ENCODE measurements at places on chromosomes 2 and 18. TPM values are rescaled to one million over a fixed set of nuclear protein-coding genes. Genes with fewer than 3 reads are reported as not detected.

- no peak for DNase-seq
Observed at GRCh38 chr2:226838722-226839121, 2.9 kb downstream of the RHBDD1 start.

DNA sequence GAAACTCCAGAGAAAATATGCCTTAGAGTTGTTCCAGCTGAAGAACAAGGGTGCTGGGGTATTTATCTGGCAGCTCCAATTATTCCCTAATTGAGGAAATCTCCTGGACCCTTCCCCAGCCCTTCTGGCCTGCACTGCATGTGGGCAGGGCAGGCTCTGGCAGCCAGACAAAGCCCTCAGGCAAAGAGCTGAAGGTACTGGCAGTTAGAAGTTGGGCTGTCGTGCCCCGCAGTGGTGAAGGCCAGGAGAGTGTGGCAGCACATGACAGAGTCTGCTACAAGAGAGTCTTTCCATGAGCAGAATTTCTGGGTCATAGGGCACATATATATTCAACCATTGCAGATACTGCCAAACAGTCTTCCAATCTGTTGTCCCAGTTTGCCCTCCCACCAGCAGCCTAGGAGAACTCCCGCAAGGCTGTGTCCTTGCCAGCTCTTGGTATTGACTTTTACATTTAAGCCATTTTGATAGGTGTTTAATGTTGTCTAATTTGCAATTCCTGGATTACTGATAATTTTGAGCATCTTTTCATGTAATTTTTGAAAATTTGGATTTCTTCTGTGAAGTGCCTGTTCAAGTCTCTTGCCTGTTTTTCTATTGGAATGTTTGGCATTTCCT is 26.6 kb downstream of the ONECUT2 start:
- DNase-seq: no peak

DNA sequence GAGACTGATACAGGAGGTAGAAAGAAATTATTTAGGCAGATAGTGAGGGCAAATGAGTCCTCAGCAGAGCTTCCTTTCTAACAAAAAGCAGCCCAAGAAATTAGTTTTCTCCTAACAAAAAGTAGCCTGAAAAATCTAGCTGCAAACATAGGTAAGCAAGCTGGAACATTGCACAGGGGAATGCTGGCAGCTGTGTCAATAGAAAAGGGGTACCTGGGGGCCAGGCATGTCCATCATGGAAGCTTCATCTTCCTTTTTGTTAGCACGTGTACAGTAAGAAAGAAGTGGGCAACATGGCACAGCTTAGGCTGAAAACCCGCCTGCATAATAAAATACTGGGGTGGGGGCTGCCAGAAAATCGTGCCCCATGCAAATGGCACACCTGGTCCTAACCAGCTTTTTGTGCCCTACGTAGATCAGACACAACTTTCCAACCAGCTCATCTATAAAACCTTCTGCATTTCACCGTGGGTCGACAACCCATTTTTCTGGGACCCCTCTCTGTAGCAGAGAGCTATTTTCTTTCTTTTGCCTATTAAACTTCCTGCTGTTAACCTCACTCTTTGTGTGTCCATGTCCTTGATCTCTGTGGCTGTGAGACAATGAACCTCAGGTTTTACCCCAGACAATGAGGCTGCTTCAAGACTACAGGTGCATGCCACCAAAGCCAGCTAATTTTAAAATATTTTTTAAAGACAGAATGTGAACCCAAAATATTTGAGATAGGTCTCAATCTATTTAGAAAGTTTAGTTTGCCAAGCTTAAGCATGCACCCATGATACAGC is 6.6 kb upstream of the MTHFD2 start:
- DNase-seq: no peak

The LIMS2 gene
- total RNA-seq: 4.2 TPM

- DNase-seq: no peak
Observed at GRCh38 chr2:162828545-162828944, 10.0 kb downstream of the KCNH7 start.

DNA sequence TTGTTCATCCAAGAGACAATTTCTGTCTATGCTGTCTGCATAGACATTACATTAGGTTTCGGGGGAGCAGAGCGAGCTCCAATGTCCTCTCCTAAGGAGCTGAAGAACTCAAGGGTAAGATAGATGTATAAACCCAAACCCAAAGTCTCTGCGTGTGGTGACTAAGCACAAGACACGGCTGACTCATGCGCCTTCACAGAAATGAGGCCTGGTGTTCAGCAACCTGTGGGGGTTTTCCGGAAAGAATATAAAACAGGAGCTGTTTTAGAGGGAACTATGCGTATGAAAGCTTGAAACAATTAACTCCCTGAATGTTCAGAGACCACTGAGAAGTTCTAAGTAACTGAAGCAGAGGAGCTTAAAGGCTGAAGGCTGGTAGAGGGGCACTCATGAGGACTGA is 154.7 kb downstream of the SOX11 start:
- DNase-seq: no peak

GRCh38 chr2:174636987-174637386 is 39.4 kb upstream of the WIPF1 start:
- no peak for DNase-seq

GRCh38 chr18:48825101-48825745 is 125.5 kb downstream of the SMAD7 start:
- DNase-seq: no peak

DNA sequence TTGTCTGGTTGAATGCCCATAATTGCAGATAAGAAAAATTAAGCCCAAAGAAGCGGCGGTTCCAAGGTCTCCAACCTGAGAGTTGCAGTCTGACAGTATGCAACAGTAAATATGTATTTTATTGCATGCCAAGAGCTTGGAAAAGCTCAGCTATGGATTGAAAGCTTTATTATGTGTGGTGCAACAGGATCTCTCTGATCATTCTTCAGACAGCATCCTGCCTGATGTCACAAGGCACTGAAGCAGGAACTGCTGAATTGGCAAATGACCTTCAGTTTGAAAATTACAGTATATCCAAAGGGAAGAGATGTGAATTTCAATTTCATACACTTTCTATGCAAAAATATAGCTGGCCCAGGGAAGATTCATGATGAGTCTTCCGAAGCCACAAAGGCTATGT is 42.5 kb downstream of the DOCK10 start:
- no peak for DNase-seq

- no peak for DNase-seq
Observed at GRCh38 chr2:38978296-38978903, 88.7 kb downstream of the ARHGEF33 start.

- no peak for DNase-seq
Observed at GRCh38 chr2:134869946-134870736, 31.7 kb downstream of the ACMSD start.

DNA sequence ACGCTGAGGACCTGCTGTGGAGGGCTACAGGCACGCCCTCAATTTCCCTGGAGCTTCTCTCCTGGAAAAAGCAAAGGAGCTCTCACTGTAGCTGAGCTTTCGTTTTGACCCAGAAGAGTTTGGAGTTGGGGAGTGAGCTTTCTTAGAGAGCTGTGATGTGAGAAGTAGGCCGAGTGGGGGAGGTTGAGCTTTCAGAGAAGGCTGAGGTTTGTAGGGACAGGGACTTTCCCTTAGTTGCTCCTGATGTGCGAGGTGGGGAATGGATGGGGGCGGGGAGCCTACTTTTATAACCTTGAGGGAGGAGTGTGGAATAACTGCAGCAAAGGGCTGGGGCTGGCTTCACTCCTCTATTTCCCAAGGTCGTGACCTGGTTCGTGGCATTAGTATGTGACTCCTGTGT is 47.1 kb downstream of the ZNF532 start:
- DNase-seq: no peak

- no peak for DNase-seq
Observed at GRCh38 chr2:118987886-118988285, 45.9 kb downstream of the MARCO start.

DNA sequence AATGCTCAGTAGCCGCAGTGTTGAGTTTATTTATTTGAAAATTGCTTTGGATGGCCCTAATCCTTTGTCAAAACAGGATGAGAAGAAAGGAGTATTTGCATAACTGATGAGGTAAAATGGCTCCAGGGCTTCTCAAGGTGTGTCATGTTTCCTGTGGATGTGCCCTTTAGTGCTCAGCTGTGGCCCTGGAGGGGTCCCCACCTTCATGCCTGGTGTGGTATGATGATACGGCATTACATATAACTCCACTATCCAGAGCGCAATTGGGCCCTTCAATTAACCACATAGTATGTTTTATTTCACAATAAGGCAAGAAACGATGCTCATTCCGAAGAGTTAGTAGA is 39.8 kb upstream of the TMEM178A start:
- DNase-seq: no peak

DNA sequence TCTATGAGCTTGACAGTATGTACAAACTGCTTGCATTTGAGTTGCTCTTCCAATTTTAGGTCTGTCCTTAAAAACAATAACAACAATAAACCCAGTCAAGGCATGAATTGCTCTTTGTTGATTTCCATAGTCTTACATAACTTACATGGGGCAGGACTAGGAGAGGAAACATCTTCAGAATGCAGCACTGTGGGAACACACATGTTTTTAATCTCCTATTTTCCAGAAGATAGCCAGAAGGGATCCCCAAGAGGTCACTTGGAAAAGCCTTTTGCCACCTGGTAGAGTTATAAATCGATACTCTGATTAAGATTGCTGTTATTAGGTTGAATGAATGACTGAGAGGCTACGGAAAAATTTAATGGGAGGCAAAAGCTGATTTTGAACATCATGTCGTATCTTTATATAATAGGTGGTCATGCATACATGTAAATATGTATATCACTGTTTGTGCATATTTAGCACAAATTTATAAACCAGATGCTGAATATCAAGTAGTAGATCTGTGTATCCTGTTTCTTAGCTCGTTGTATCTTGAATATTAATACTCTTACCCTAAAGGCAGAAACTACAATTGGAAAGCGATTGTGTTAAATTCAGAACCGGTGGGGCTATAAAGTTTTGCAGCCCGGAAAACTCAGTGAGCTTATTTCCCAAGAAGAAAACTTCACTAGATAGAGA is 479.4 kb upstream of the TCF4 start:
- no peak for DNase-seq

GRCh38 chr2:145488571-145488970 is 968.7 kb upstream of the ZEB2 start:
- DNase-seq: no peak

The PROM2 gene
- total RNA-seq: 0.85 TPM

- no peak for DNase-seq
Observed at GRCh38 chr2:37886745-37887144, 38.3 kb upstream of the RMDN2 start.

GRCh38 chr2:102657770-102658169 is 38.4 kb downstream of the SLC9A2 start:
- no peak for DNase-seq

DNA sequence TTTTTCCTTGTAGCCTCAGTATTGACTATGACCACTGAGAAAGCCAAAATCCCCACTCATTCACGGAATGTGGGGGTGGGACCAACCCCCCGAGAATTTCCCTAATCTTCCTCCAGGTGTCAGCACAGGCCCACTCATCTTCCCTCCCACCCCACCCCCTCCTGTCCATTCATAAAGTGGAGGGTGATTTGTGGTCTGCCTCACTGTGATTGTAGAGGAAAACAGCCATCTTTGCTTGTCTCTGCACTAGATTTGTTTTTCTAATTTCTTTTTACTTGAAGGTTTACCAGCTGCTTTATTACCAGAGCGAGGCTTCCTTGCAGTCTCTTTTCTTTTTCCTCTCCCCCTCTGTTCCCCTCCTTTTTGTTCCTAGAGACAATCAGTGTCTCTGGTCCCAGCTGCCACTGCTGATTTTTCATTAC is 171.8 kb downstream of the ICOS start:
- DNase-seq: peak; percentile 4

GRCh38 chr2:206289391-206289790 is 14.9 kb downstream of the ZDBF2 start:
- DNase-seq: no peak

DNA sequence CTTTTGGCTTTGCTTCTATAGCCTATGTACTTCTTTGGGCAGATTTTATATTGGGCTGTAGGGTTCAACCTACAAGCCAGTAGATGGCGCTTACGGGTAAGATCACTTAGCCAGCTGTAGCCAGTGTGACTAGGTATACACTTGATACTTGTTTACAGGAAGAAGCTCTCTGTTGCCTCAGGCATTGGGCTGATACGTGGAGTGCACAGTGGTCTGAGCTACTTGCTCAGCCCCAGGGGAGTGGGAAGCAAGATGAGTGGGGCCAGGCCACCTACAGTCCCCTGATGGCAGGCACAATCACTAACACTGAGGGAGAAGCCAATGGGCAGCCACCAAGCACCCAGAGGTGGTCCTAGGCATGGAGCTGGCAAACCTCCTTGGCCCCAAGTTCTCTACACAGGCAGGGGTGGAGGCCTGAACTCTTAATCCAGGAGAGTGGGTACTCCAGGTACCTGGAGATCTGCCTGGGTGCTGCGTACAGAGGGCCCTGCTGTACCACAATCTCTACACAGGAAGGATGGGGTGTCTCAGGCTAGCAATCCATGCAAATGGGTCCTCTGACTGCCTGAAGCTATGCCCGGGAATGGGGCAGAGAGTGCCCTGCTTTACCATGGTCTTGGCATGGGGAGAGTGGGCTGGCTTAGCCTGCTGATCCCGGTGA is 122.2 kb downstream of the NCOA1 start:
- peak; percentile 36 for DNase-seq

DNA sequence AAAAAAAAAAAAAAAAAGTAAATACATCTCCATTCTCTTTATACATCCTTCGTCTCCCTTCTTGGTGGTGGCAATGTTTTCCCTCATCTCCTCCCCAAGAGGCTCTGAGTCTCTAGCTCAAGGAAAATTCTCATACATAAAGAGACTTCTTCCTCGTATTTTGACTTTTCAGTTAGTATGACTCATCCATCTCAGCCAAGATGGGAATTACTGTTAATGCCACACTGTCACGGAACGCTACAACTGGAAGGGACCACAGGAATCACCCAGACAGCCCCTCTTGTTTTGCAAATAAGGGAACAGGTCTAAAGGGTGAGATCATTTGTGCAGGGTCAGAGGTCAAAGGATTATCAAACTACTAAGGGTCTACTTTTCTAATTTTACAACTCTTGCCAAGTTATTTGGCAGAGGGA is 19.5 kb downstream of the NFE2L2 start:
- no peak for DNase-seq

GRCh38 chr2:208156439-208156838 is 7.0 kb downstream of the CRYGA start:
- no peak for DNase-seq

GRCh38 chr2:61943251-61943650 is 37.8 kb downstream of the COMMD1 start:
- no peak for DNase-seq

- no peak for DNase-seq
Observed at GRCh38 chr2:239715606-239716005, 309.5 kb downstream of the NDUFA10 start.

DNA sequence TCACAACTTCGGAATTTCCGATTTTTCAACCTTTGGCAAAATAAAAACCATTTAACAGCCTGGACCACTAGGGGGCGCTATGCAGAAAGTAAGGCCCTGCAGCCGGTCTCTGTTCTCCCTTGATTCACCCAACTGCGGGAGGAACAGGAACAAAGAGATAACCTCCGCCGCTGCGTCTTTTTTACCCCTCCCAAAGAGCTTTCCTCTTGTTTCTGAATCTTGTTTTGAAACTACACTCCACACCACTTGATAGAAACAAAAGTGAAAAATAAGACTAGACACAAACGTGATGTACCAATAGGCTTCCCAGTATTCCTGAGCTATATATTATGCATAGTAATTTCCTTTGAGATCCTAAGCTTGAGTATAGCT is 231.2 kb downstream of the MYO3B start:
- DNase-seq: peak; percentile 55

All from B cell (primary cell).